ENCODE measurements at places on chromosomes 12 and 14.

DNA sequence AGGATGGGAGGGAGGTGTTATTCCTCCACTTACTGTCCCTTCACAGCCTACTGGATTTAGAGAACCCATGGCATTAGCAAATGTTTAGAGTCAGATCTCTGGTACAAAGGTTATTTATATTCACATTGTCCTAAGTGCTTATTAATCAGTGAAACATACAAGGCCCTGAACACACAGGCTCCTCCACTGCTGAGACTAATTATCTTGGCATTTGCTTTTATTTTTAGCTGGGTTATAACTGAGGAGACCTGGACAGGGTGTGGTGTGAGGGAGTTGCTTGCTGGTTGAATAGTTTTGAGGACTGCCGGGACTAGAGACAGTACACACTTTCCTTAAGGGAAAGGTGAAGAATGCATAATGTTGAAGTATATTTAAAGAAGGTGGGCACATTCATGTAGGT, 77.5 kb downstream of the FIGNL2 start:
- DNase-seq = no peak

- DNase-seq = peak; percentile 62
Observed at GRCh38 chr14:63677891-63678379, 36.3 kb upstream of the WDR89 start.

DNA sequence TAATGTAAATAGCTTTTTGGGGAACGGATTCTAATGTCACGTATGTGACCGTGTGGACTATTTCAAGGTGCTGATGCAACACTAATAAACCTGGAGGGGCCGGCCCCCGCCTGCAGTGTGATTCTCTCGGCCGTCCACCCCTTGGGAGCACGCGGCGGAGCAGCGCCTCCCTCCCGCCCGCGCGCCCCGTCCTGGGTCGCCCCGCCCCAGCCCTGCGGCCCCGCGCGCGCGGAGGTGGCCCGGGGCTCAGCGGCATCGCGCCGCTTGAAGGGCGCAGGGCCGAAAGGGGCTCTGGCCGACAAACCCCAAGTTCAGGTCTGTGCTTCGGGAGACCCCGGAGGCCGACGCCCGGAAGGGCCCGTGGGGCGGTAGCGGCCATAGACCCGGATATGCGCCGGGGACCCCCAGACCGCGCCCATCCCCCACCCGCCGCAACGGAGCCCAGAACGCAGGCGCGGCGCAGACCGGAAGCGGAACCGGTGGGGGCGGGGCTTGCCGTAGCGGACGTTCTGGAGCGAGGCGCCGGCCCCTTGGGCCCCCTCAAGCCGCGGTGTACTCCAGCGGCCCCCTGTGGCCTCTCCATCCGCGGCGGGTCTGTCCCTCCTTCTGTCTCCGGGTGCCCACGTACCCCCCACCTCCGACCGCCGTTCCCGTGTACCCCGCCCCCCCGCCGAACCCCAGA, at the start of gene TEX22:
TEX22 (plus strand) TSS at position 495 of the 682 bp plus-strand sequence. CDS start 803 bp downstream, outside the sequence.
- DNase-seq = peak; percentile 45

GRCh38 chr14:21097636-21098075, 799 bp downstream of the ZNF219 start:
- no peak for DNase-seq

- peak; percentile 89 for DNase-seq
Observed at GRCh38 chr14:60102389-60102788, 10.7 kb downstream of the PCNX4 start.

DNA sequence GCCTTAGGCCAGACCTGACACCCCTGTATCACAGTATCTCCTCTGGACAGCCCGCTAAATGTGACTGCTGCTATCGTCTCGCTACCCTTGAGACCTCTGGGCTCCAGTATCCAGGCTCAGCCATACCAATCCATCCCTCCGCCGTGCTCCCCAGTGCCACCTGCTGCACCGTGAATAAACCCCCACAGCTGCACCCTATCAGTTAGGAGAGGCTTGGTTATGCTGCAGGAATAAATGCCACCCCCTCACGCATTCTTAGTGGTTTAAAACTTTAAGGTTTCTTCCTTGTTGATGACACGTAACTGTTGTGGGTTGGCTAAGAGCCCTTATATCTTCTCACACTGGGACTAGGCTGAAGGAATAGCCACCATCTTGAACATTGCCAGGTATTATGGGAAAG, 12.1 kb downstream of the CCDC63 start:
- DNase-seq = peak; percentile 55

GRCh38 chr14:64434528-64434927, 30.8 kb upstream of the AKAP5 start:
- peak; percentile 52 for DNase-seq

DNA sequence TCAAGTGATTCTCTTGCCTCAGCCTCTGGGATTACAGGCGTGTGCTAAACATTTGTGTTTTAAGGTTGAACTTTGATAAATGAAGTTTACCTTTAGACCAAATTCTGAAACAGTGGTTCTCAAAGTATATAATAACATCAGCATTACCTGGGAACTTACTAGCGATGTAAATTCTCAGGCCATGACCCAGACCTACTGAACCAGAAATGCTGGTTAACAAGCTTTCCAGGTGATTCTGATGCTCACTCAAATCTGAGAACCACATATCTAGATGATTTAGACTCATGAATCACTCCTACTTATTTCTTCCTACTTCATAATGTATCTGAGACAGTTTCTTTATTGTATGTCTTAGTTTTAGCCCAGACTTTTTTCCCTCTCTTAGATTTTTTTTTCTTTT, 43.6 kb downstream of the RAD51B start:
- DNase-seq = no peak

GRCh38 chr12:95870897-95871296, 12.1 kb downstream of the SNRPF start:
- no peak for DNase-seq

DNA sequence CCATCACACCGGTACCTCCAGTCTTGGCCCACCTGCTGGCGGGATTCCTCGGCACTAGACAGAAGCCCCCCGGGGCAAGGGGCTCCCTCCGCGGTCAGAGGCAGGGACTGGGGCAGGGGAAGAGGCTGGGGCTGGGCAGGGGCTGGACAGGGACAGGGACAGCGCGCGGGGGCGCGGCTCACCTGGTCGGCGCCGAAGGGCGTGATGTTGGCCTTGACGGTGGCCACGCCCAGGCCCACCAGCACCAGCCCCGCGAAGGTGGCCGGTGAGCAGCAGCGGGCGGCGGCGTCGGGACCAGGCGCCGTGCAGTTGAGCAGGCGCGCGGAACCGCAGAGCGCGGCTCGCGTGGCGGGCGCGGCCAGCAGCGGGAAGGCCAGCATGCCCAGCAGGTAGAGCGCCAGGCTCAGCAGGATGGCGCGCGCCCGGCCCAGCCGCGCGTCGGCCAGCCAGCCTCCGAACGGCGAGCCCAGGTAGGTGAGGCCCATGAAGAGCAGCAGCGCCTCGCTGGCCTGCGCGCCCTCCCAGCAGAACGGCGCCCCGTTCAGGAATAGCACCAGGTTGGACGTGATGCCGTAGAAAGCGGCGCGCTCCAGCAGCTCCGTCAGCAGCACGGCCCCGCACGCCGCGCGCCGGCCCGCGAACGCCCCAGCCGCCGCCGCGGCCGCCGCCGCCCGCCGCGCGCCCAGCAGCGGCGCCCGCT, 392 bp downstream of the SLC15A4 start:
- peak; percentile 30 for DNase-seq

DNA sequence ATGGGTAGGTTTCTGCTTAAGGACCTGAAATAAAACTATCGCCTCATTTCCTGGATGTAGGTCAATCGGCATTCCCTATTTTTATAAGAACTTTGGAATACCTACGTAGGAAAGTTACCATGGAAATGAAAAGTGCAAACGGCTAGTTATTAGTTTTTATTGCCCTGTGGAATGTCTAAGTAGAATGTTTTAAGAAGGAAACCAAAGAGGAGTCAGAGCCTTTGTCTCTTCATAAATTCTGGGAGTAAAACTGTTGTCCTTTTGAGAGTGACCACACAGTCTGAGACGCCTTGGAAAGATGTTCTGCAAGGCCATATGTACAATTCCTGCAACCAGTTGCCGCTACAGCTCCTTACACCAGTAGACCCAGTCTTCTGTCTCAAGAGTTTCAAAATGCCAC, 176.0 kb upstream of the SEL1L start:
- DNase-seq = no peak

- DNase-seq = no peak
Observed at GRCh38 chr14:36113341-36113740, 63.2 kb downstream of the PTCSC3 start.

DNA sequence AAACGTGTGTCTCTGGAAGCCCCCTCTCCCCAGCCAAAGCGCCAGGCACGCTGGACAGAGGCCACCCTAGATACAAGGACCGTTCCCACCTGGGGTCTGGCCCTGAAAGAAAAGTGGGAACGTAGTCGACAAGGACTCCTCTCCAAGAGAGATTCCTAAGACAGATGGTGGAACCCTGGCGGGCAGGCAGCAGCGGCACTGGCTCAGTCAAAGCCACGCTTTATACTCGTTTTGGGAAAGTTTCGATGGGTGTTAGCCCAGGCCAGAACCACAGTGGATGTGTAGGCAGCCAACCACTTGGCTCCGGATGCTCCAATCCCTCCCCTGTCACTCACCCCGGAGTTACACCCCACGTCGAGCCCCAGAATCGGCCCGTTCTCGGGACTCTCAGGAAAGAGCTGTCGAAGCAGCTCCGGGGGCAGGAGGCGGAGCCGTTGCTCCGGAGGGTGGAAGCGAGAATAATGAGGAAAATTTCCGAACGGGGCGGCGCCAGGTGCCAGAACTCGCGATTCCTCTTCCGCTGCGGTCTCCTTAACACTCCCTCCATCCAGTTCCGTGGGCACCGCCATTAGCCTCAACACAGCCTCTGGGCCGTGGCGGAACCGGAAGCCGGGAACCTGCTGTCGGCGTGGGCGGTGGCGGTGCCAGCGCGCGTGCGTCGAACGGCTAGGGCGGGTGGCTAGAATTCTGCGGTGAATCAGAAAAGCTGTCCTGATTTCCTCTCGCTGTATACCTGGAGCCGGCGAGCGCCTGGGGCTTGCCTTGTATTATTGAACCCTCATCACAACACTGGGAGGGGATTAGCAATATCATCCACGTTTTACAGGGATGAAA, at the start of gene BCDIN3D:
BCDIN3D (minus strand) TSS at position 588 of the 834 bp plus-strand sequence; CDS start at position 569, 19 bp downstream.
- peak; percentile 85 for DNase-seq

- DNase-seq = no peak
Observed at GRCh38 chr12:1845427-1845826, 25.1 kb downstream of the LRTM2 start.

GRCh38 chr12:92778525-92778924, 75.7 kb downstream of the PLEKHG7 start:
- no peak for DNase-seq

GRCh38 chr12:121786440-121786825, 7.1 kb downstream of the RHOF start:
- peak; percentile 82 for DNase-seq
